Prostate gland (tissue), 2 donors: ENCODE measurements at places on chromosomes 5 and 9.

DNA sequence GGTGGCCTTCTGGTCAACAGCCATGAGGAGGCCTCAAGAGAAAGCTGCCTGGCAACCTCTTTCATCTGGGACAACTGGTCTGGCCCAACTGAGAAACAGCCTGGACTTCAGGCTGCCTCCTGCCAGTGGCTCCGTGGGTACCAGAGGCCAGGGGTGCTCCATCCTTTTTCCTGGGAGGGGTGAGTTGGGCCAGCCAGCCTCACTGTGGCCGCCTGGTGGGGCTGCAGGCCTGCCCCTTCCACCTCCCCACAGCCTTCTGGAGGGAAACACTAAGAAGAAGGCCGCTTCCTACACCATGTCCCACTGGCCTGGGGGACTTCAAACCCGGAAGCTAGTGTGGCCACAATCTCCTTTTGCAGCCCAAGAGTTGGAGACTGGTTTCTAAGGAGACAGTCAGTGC is 13.8 kb upstream of the NKD2 start:
- H3K4me1 ChIP-seq: no peaks in the 10 kb centered on the region
- H3K36me3 ChIP-seq: no peaks in the 10 kb centered on the region
- H3K27me3 ChIP-seq: no peaks in the 10 kb centered on the region
- H3K27ac ChIP-seq: no peak overlapping the region

GRCh38 chr5:14928661-14929060 is 57.1 kb upstream of the ANKH start:
- H3K4me3 ChIP-seq: no peak overlapping the region
- no peak for DNase-seq
- no peaks in the 10 kb centered on the region for H3K36me3 ChIP-seq
- H3K27ac ChIP-seq: no peak overlapping the region
- H3K4me1 ChIP-seq: peaks cover 5% of the 10 kb centered on the region

DNA sequence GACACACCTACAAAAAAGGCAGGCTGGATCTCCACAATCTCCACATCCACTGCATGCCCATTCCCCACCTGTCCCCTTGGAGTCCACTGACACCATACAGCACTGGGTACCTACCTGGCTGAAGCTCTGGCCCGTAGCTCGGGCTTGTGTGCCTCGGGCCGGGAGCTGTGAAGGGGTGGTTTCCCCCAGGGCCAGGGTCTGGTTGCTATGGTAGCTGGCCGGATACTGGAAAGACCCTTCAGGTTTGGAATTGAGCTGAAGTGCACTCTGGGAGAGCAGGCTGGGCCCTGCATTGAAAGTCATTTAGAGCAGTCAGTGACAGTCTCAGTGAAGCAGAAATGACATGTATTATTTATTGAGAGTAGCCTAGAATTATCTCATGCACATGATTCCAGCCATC is 507.3 kb downstream of the CTNND2 start:
- no peak for DNase-seq
- H3K27ac ChIP-seq: no peak overlapping the region

DNA sequence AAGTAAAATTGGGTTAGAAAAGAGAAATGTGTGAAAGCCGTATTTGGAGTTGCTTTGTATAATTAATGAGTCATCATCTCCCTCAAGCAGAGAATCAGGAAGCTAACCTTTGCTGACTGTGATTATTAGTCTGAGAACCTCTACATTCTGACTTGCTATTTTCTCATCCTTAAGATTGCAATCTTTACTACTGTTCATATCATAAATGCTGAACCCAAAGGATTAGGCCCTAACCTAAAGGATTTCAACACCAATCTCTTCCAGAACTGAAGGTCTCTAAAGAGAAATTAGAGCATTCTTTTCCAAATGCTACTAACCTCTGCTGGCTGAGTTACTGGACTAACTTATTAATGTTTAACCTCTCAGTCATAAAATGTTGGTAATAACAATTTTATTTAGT is 538.1 kb upstream of the MEF2C start:
- H3K4me3 ChIP-seq: no peak overlapping the region
- H3K27ac ChIP-seq: no peak overlapping the region
- no peak for DNase-seq
- H3K36me3 ChIP-seq: no peaks in the 10 kb centered on the region
- H3K27me3 ChIP-seq: no peaks in the 10 kb centered on the region

GRCh38 chr5:124908581-124909451 is 162.4 kb upstream of the ZNF608 start:
- no peaks in the 10 kb centered on the region for H3K27me3 ChIP-seq
- peaks cover 3% of the 10 kb centered on the region for H3K4me1 ChIP-seq
- no peaks in the 10 kb centered on the region for H3K36me3 ChIP-seq
- DNase-seq: no peak

DNA sequence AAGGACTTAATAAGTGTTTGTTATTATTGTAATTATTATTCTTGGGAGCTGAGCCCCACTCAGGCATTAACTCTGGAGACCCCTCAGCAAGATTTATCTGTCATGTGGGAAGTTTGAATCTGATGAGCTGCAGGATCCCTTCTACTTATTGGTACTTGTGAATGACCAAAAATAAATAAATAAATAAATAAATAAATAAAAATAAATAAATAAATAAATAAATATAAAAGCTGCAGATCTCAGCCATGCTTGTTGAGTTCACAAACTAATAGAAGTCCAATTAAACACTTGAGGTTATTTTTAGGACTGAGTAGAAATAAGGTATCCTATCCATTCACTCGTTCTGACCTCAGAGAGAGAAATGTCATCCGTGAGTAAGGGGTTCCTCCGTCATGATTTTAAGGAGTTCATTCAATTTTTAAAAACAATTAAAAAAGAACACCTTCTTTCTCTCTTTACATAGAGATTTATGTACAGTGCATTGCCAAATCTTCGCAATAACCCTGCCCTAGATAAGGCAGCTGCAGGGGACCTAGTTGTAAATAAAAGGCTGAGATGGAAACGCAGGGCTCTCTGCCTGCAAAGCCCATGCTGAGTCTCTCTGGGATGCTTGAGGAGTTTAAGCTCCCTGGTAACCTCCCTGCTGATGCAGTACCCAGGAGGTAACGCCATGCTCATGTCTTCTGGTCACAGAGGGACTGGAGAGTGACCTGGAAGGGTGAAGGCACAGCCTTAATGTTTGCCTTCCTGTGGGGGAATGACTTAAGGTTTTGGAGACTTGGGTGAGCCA is 1.2 kb downstream of the EFCAB9 start:
- no peaks in the 10 kb centered on the region for H3K4me1 ChIP-seq
- no peak overlapping the region for H3K4me3 ChIP-seq
- no peak overlapping the region for H3K27ac ChIP-seq
- DNase-seq: no peak
- H3K27me3 ChIP-seq: no peaks in the 10 kb centered on the region

GRCh38 chr9:134496413-134497282 is 145.0 kb upstream of the COL5A1 start:
- H3K27ac ChIP-seq: no peak overlapping the region
- H3K4me3 ChIP-seq: no peak overlapping the region
- H3K27me3 ChIP-seq: peaks cover 6% of the 10 kb centered on the region
- no peaks in the 10 kb centered on the region for H3K4me1 ChIP-seq

- H3K27me3 ChIP-seq: no peaks in the 10 kb centered on the region
- H3K36me3 ChIP-seq: no peaks in the 10 kb centered on the region
- H3K4me1 ChIP-seq: no peaks in the 10 kb centered on the region
- no peak overlapping the region for H3K27ac ChIP-seq
- no peak overlapping the region for H3K4me3 ChIP-seq
These were observed 11.1 kb upstream of the CAST start for GRCh38 chr5:96651047-96651446.

GRCh38 chr9:112120439-112120925 is 54.6 kb downstream of the SUSD1 start:
- no peak for DNase-seq
- H3K4me1 ChIP-seq: no peaks in the 10 kb centered on the region
- H3K4me3 ChIP-seq: no peak overlapping the region

- no peak overlapping the region for H3K4me3 ChIP-seq
- H3K27ac ChIP-seq: no peak overlapping the region
- H3K4me1 ChIP-seq: no peaks in the 10 kb centered on the region
- no peak for DNase-seq
These were observed 142.5 kb upstream of the VLDLR start for GRCh38 chr9:2479056-2479565.

- no peaks in the 10 kb centered on the region for H3K4me1 ChIP-seq
- no peaks in the 10 kb centered on the region for H3K27me3 ChIP-seq
- no peak for DNase-seq
- H3K36me3 ChIP-seq: no peaks in the 10 kb centered on the region
These were observed 562.8 kb downstream of the PDE4D start for GRCh38 chr5:59330680-59331079.

GRCh38 chr5:9865574-9865973 is 235.4 kb upstream of the TAS2R1 start:
- H3K27me3 ChIP-seq: no peaks in the 10 kb centered on the region
- no peak for DNase-seq
- H3K4me1 ChIP-seq: no peaks in the 10 kb centered on the region
- no peak overlapping the region for H3K27ac ChIP-seq

DNA sequence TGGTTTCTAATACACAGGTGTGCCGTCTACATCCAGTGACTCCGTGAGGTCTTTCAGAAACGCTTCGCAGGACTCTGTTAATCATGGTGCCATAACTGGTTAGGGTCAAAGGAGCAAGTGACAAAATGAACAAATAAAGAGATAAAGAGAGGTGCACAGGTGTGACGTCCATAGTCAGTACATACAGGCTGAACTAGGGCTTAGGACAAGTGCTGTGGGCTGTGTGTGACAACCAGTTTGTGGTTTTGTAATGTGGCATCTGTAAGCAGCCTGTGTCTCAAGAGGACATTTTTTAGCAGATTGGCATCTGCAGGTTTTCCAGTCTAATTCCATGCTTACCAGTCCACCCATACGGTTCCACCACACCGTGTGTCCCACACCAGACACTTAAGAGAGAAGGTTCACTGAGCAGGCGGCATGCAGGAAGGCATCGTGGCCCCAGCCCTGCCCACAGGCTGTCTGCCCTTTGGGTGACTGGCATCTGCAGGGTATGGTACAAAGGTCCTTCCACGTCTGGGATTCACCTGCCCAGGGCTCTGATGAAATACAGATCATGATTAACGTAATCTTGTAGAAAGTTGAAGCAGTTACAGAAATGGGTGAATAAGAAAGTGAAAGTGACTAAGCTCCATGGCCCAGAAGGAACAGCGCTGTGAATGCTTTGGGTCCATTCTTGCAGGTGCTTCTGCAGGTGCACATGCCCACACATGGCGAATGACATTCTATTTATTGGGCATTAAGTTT is 26.9 kb downstream of the SRD5A1 start:
- no peak overlapping the region for H3K4me3 ChIP-seq
- H3K27me3 ChIP-seq: no peaks in the 10 kb centered on the region
- H3K27ac ChIP-seq: no peak overlapping the region
- no peaks in the 10 kb centered on the region for H3K36me3 ChIP-seq
- no peak for DNase-seq
- no peaks in the 10 kb centered on the region for H3K4me1 ChIP-seq

DNA sequence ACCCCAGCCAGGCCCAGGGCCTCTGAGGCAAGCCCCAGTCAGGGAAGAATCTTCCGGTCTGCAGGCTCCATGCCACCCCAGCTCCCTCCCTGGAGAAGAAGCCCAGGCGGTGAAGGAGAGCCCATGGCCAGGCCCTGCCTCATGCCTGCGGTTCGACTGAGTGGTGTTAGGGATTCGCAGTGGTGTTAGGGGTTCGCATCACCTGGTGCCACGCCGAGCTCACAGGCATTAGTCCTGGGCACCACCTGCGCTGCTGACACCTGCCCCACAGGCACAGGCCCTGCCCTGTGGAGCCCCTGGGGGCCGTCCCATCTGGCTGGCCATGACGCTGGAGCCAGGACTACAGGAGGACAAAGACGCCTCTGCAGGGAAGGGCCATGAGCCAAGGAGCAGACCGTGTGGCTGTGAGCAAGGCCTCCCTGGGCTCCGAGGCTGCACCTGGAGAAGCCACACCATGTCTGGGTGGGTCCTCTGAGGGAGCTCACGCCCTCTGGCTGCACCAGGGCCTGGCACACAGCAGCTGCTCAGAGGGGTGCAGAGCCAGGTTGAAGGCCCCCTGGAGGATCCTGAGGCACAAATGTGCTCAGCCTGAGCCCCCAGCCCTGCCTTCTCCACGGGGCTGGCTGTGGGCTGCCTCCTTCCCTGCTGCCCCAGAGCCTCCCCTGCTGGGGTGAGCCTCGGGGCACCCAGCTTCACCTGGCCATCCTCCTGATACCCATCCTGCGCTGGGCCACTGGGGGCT is 27.6 kb upstream of the RNF130 start:
- H3K4me3 ChIP-seq: no peak overlapping the region
- H3K27me3 ChIP-seq: no peaks in the 10 kb centered on the region
- no peaks in the 10 kb centered on the region for H3K4me1 ChIP-seq
- no peaks in the 10 kb centered on the region for H3K36me3 ChIP-seq
- H3K27ac ChIP-seq: no peak overlapping the region

- no peaks in the 10 kb centered on the region for H3K4me1 ChIP-seq
- H3K27me3 ChIP-seq: peaks cover 8% of the 10 kb centered on the region
- H3K27ac ChIP-seq: no peak overlapping the region
These were observed 291.0 kb downstream of the NSG2 start for GRCh38 chr5:174336479-174336878.

GRCh38 chr5:143059355-143059754 is 289.2 kb downstream of the ARHGAP26 start:
- no peaks in the 10 kb centered on the region for H3K27me3 ChIP-seq

GRCh38 chr5:43959144-43959543 is 356.2 kb downstream of the NNT start:
- no peaks in the 10 kb centered on the region for H3K27me3 ChIP-seq
- no peak overlapping the region for H3K4me3 ChIP-seq
- no peak for DNase-seq
